ENCODE measurements at places on chromosomes 4 and X.
A peak's percentile ranks its signal among the peaks of the same experiment; 100 is the strongest.

GRCh38 chr4:71584585-71584984, 199.3 kb downstream of the GC start:
- no peak for DNase-seq

DNA sequence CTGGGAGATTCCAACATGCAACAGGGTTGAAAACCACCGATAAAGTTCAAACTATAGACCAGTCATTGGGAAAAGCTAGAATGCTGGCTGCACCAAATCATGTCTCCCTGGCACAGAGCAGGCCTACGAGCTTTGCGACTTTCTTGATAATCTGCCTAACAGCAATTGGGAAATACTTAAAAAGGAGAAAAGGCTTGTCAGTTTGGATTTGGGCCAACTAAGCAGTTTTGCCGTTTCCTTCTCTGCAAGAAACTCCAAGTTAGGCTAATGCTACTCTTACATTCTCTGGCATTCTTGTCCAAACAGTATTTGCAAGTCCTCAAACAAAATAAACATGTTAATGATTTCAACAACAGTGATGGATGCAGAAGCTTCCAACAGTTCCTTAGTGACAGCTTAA, 87.9 kb downstream of the PDK3 start:
- no peak for DNase-seq

DNA sequence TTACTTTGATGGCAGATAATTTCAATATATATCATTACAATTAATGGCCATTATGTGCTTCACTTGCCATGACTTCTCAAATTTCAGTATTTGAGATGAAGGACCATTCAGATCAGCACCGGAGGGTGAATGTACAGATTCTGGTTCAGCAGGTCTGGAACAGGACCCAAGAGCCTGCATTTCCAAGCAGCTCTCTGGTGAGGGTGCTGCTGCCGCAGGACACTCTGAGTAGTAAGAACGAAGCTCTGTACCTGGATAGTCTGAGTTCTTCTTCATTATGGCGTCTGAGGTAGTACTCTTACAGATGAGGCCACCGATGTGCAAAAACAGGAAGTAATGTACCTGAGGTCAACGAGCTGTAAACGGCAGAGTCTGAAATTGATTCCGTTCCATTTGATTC, 228.2 kb downstream of the FBXW7 start:
- no peak for DNase-seq

GRCh38 chr4:38155589-38156294, 195.5 kb downstream of the PTTG2 start:
- no peak for DNase-seq

GRCh38 chr4:78024085-78024484, 33.0 kb upstream of the FRAS1 start:
- no peak for DNase-seq

GRCh38 chr4:158729716-158730559, 6.7 kb upstream of the PPID start:
- DNase-seq = peak; percentile 73

GRCh38 chr4:20735931-20736330, 35.7 kb downstream of the PACRGL start:
- DNase-seq = no peak

DNA sequence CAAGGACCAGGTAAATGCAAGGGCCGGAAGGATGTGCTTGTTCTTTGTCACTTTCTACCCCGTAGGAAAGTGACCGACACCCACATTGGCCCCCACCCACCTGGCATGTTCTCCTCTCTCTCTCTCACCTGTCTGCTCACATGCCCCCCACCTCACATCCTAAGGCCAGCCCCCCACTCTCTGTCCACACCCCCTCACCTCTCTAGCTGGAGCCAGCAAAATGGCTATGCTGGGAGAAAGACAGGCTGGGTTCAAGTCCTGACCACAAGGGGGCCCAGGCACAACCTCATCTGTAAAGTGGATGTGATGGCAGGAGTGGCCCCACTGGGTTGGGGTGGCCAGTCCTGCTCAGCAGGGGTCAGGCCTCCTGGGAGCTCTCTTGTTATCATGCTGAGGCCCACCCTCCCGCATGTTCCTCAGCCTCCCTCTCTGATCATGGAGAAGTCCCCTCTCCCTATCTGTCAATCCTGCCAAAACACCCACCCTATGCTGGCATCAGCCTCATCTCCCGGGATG, 1.7 kb upstream of the PPP2R2C start:
- no peak for DNase-seq

GRCh38 chr4:81722290-81722851, 250.7 kb upstream of the RASGEF1B start:
- peak; percentile 32 for DNase-seq

GRCh38 chr4:80228460-80228859, 31.2 kb downstream of the PRDM8 start:
- DNase-seq = no peak

DNA sequence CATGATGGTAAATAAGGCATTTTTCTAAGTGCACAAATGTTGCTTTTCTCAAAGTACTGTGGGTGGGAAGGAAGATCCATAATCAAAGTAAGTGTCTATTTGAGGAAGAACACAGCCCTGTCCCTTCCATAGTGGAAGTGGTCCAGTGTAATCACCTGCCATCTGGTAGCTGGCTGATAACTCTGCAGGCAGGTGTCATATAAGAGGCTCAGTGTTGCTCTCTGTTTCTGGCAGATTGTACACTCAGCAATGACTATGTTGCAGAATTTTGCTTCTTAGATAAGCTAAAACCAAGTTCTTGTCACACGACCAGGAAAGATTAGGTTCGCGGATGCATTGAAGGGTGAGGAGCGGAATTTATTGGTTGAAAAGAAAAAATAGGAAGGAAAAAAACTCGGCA, 20.9 kb downstream of the SAGE1 start:
- DNase-seq = no peak

- DNase-seq = no peak
Measured at GRCh38 chr4:150746156-150746555, 164.2 kb downstream of the MAB21L2 start.

DNA sequence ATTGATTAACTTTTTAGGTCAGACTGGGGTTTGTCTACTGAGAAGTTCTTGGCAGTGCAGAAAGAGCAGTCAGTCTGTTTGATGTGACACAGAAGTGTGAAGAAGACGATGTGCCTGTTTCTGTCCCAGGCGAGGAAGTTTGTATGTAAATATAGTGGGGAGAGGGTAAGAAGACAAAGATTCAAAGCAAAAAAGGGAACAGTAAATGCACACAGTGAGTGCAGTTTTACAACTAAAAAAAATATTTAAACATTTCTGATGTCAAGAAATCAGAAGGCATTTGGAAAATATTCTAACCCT, 264.9 kb downstream of the RAPGEF2 start:
- no peak for DNase-seq

DNA sequence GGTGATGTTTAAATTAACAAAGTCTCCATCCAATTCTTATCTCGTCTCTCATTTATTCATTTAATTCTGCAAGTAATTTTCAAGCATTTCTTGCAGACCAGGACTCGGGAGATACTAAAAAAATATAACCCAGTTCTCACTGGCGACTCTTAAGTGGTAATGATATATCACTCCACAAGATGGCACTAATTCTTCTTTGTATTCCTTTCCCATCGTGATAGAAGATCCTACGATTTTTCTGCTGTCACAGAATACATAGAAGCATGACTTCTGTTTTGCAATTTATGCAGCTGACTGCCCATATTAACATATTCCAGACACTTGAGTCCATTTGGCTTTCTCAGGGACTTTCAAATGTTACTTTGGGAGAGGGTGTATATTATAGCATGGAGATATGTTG, 64.0 kb upstream of the FGF13 start:
- no peak for DNase-seq

DNA sequence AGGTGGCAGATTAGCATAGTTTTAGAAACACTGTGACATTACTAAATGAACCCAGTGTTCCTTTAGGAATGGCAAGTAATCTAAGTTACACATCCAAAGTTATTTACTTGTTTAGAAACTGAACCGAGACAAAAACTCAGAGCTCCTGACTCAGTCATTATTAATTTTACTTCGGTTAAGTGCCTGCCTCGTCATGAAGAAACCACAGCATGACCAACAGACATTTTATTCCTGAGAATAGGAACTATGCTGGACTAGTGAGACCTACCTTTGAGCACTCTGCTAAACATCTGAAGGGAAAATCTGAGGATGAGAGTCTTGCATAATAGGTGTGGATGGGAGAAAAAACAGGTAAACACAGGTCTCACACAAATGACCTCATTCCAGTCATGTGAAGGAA, 2.5 kb downstream of the BEX1 start:
- DNase-seq = no peak

GRCh38 chr4:138334346-138335016, 92.3 kb upstream of the SLC7A11 start:
- no peak for DNase-seq

GRCh38 chrX:48306175-48306574, 50.3 kb downstream of the SSX3 start:
- no peak for DNase-seq

GRCh38 chr4:139042981-139043460, 27.4 kb downstream of the NOCT start:
- DNase-seq = peak; percentile 22

- no peak for DNase-seq
Measured at GRCh38 chr4:169841776-169842175, 84.0 kb upstream of the HPF1 start.

GRCh38 chr4:75637176-75637575, 6.8 kb upstream of the CDKL2 start:
- DNase-seq = no peak

GRCh38 chr4:152997288-152997687, 61.2 kb downstream of the FHDC1 start:
- no peak for DNase-seq

- no peak for DNase-seq
Measured at GRCh38 chr4:105067946-105068345, 78.7 kb upstream of the TET2 start.

- DNase-seq = no peak
Measured at GRCh38 chrX:120999413-120999812, 13.9 kb upstream of the CT47A1 start.

GRCh38 chrX:20204351-20204750, 62.4 kb downstream of the RPS6KA3 start:
- DNase-seq = no peak

- peak; percentile 76 for DNase-seq
Measured at GRCh38 chr4:7328913-7329638, 105.7 kb downstream of the PSAPL1 start.

DNA sequence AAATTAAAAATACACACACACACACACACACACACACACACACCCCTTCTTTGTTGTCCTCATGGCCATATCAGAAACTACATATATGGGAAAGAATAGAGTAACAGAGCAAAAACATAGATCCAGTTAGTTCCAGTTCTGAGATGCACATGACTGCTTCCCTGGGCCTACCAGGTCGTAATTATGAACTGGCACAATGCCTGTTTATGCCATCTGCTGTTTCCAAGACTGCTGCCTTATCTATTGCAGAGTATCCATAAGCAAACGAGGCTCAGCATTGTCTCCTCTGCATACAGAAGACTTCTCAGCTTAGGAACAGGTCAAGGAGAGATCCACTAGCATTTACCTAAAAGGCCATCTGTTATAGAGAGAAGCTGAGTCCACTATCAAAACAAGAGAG, 789.0 kb downstream of the TECRL start:
- no peak for DNase-seq

DNA sequence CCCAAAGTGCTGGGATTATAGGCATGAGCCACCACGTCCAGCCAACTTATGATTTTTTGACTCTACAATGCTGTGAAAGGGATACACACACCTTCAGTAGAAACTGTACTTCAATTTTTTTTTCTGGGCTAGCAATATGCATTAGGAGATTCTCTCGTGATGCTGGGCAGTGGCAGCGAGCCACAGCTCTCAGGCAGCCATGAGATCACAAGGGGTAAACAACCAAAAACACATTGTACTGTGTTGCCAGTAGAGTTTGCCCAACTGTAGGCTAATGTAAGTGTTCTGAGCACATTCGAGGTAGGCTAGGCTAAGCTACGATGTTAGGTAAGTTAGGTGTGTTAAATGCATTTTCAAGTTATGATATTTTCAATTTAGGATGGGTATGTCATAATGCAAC, 25.7 kb downstream of the RAB33A start:
- no peak for DNase-seq

DNA sequence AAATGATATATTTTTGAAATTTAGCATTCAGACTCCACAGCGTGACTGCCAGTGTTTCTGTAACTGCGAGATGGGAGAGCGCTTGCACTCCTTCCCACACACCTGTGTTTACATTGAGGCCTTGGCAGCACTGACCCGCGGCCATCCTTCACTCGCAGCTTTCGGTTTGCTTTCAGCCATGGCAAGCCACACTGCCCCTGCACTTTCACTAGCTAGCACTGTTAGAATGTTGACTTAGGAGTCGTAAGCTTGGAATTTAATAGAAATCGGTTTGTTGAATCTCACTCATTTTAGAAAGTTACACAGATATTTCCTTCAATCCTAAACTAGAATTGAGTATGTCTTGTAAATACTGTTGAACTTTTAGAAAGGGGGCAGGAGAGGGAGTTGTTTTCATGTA, 136.2 kb downstream of the CFAP299 start:
- no peak for DNase-seq

- DNase-seq = peak; percentile 11
Measured at GRCh38 chr4:21949073-21949457, 493 bp upstream of the KCNIP4 start.

DNA sequence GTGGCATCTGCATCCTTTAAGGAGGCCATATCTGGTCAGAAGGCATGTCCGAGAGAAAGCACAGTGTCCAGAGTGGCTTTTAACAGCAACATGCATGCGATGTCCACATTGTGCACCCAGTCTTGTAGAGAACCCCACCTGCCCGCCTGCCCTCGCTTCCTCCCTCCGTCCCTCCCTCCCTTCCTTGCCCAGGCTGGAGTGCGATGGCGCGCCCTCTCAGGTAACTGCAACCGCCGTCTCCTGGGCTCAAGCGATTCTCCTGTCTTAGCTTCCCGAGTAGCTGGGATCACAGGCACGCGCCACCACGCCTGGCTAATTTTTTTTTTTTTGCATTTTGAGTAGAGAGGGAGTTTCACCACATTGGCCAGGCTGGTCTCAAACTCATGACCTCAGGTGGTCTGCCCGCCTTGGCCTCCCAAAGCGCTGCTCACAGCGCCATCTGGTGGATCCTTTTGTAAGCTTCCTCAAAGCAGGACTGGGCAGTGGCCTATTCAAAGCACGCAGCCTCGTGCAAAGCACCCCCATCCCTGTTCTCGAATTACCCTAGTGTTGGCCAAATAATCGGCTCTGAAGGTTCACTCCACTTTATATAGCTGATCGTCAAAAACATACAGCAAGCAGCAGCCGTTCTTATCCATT, 15.0 kb downstream of the BRCC3 start:
- DNase-seq = no peak

DNA sequence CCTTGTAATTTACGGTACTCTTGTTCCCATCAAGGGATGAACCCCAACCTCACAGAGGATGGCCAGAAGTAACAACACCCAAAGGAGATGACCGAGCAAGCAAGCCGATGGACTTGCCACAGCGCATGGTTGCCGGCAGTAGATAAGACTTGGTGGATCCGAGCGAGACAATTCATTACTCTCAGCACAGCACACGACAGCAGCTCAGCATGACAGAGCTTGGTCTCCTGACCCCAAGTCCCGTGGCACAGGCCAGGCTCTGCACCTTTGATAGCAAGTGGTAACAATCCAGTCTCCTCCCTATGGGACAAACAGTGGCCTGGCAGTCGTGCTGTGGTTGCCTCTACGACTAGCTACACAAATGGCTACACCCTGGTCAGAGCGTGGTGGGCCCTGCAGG, 26.3 kb downstream of the RWDD4 start:
- DNase-seq = no peak

- DNase-seq = no peak
Measured at GRCh38 chr4:19944251-19944650, 307.5 kb upstream of the SLIT2 start.

All from mucosa of gallbladder (tissue), 1 donor.